ENCODE measurements at places on chromosomes 6 and 20. TPM values are rescaled to one million over a fixed set of nuclear protein-coding genes. Genes with fewer than 3 reads are reported as not detected.

GRCh38 chr20:31841928-31842327 is 3.5 kb downstream of the FOXS1 start:
- no peak overlapping the region for H3K27ac ChIP-seq
- no peak overlapping the region for H3K4me3 ChIP-seq
- no peak for DNase-seq
- no peaks in the 10 kb centered on the region for H3K27me3 ChIP-seq
- H3K4me1 ChIP-seq, result peaks cover 5% of the 10 kb centered on the region

DNA sequence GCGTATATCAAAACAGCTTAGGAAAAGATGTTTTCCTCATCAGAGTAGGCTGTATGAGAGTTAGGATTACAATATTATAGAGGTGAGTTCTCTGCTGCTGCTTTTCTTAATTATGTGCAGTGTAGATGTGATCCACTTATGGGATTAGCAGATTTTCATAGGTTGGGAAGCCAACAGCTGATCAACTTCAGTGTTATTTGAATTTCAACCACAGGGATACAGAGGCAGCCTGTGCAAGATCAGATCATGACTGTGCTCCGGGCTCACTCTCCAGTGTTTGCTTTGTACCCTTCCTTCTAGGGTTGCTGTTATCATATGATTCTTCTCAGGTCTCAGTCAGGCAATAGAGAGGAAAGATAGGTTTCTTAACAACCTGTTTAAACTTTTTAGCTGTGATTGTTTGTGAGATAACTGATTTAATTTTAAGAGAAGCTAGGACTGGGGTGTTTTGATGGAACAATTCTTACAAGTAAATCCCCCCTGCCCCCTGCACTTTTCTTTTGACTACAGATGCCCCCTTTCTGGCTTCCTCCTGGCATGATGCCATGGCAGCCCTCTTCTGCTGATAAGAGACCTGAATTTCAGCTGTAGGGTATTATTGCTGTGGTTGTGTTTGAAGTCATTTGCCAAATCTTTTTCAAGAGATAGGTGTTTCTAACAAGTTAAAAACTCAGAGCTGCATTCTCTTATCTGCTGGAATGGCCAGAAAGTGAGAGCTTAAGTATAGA is 8.5 kb downstream of the RNF8 start:
- H3K27ac ChIP-seq, result no peak overlapping the region
- H3K27me3 ChIP-seq, result no peaks in the 10 kb centered on the region
- no peak for DNase-seq

- H3K36me3 ChIP-seq, result no peaks in the 10 kb centered on the region
- H3K4me3 ChIP-seq, result no peak overlapping the region
- DNase-seq, result no peak
- no peak overlapping the region for H3K27ac ChIP-seq
- 0 out of 2 replicates have a peak, but pooled peaks cover 3% of the 10 kb centered on the region for H3K4me1 ChIP-seq
- H3K27me3 ChIP-seq, result peaks cover 5% of the 10 kb centered on the region
Observed at GRCh38 chr6:4280031-4280430, 144.7 kb upstream of the ECI2 start.

- peaks cover 46% of the 10 kb centered on the region for H3K4me1 ChIP-seq
- no peak overlapping the region for H3K4me3 ChIP-seq
- DNase-seq, result no peak
- no peak overlapping the region for H3K27ac ChIP-seq
Observed at GRCh38 chr20:48910347-48910781, 11.1 kb upstream of the ARFGEF2 start.

- no peak overlapping the region for H3K4me3 ChIP-seq
- H3K36me3 ChIP-seq, result peaks cover 19% of the 10 kb centered on the region
- no peak overlapping the region for H3K27ac ChIP-seq
Observed at GRCh38 chr6:109446072-109446471, 5.5 kb downstream of the SMPD2 start.

DNA sequence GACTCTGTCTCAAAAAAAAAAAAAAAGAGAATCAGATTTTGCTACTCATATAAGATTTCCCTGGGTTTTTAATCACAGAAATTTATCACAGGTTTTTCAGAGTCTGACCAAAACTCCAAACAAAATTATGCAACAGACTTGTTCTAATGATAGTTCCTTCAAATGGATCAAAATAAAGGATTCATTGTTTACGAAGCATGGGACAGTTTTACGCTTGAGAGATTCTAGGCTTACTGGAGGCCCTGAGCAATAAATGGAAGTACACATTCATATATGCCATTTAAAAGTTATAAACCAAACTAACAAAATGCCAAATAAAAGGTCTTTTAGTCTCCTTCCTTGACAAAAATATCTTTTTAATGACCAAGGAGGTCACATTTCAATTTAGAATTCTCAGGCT is 245.1 kb upstream of the KCNQ5 start:
- H3K27me3 ChIP-seq, result no peaks in the 10 kb centered on the region
- no peaks in the 10 kb centered on the region for H3K36me3 ChIP-seq

DNA sequence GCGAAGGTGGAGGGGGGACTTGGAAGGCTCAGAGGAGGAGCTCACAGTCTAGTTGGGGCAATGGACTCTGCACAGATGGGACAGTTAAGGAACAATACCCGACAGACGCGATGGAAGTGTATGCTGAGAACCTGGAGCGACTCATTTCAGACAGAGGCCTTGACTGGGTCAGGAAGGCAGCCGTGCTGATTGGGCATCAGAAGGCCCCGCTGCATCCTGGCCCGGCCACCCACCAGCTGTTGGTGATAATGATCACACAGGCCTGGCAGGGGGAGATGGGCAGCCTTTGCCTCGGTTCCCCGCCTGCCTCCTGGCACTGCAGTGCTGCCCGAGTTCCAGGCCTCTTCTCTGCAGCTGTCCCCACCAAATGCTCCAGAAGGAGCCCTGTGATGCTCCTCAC is 62.4 kb downstream of the MDGA1 start:
- no peak overlapping the region for H3K4me3 ChIP-seq
- H3K27me3 ChIP-seq, result no peaks in the 10 kb centered on the region
- no peak overlapping the region for H3K27ac ChIP-seq
- H3K4me1 ChIP-seq, result no peaks in the 10 kb centered on the region

- H3K36me3 ChIP-seq, result no peaks in the 10 kb centered on the region
- no peak for DNase-seq
- H3K27ac ChIP-seq, result no peak overlapping the region
- H3K4me3 ChIP-seq, result no peak overlapping the region
- no peaks in the 10 kb centered on the region for H3K27me3 ChIP-seq
- no peaks in the 10 kb centered on the region for H3K4me1 ChIP-seq
Observed at GRCh38 chr6:71385111-71385822, 96.7 kb downstream of the OGFRL1 start.

DNA sequence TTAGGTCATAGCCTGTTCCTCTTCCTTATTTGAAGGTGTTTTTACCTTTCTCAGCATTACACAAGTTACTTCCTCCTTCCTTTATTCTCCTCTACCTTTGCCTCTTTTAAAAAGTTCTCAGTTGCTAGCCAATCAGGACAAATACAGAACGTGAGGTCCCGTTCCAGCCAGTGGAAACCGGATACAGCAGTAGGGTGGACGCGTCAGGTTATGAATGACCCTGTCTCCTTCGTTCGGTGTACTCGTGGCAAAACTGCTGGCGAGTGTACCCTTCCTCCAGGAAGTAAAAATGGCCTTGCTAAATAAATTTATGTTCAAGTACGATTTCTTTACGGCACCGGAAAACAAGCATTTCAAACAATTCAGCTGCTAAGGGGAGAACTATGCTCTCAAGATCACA is 77.0 kb upstream of the MLN start:
- no peak for DNase-seq
- H3K4me3 ChIP-seq, result no peak overlapping the region
- no peaks in the 10 kb centered on the region for H3K4me1 ChIP-seq
- no peaks in the 10 kb centered on the region for H3K36me3 ChIP-seq
- H3K27ac ChIP-seq, result no peak overlapping the region

- peak; percentile 48 for DNase-seq
- peak overlapping the region; percentile 13 for H3K27ac ChIP-seq
- peaks cover 34% of the 10 kb centered on the region for H3K4me1 ChIP-seq
- H3K36me3 ChIP-seq, result no peaks in the 10 kb centered on the region
- no peaks in the 10 kb centered on the region for H3K27me3 ChIP-seq
- no peak overlapping the region for H3K4me3 ChIP-seq
Observed at GRCh38 chr20:5080384-5080877, 39.3 kb downstream of the PCNA start.

The SOX18 gene
- 5.6 TPM for total RNA-seq
